Sciatic nerve (tissue), 2 donors: ENCODE measurements at places on chromosomes 7 and 10. TPM values are rescaled to one million over a fixed set of nuclear protein-coding genes. Genes with fewer than 3 reads are reported as not detected.

GRCh38 chr7:120951826-120952225, 1.2 kb downstream of the ING3 start:
- DNase-seq = no peak

DNA sequence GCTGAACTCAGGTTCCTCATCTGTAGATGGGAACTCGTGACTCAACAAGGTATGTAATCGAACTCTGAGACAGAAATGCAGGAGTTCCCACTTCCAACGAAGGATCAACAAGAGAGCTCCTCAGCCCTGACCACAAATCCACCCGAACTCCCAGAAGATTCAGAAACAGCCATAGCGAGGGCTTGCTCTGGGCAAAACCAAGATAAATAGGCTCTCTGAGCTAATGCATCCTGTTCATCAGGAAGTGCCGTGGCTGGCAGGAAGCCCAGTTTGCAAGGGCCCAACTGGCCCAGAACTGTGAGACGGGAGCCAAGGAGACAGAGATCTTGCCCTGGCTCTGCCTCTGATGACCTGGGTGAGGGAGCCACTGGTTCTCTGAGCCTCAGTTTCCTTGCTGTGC, 141.7 kb upstream of the PFKP start:
- peak; percentile 73 for DNase-seq

- DNase-seq = peak; percentile 22
Measured at GRCh38 chr10:78909221-78909620, 159.5 kb upstream of the ZMIZ1 start.

- peak; percentile 77 for DNase-seq
Measured at GRCh38 chr10:52779541-52780390, 7.2 kb upstream of the MBL2 start.

DNA sequence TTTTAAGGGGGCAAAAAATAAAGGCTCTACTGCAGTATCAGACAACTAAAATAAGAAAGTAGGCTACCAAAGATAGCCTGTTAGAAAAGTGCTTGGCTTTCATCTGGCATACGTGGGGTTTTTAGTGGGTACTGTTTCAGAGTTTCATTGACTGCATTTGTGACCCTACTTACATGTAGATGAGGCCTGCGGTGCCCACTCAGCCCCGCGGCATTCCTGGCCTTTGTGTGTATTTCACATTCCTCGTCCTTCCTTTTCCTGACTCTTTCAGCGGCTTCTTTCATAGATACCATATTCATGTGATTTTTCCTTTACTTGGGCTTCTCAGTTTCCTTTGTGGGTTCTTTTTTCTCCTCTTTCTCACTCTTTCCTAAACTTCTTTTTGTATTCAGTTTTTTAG, 50.7 kb downstream of the UBE3C start:
- no peak for DNase-seq

- DNase-seq = no peak
Measured at GRCh38 chr10:64626924-64627323, 1105.7 kb downstream of the REEP3 start.

- no peak for DNase-seq
Measured at GRCh38 chr7:120033114-120033513, 239.9 kb upstream of the KCND2 start.

DNA sequence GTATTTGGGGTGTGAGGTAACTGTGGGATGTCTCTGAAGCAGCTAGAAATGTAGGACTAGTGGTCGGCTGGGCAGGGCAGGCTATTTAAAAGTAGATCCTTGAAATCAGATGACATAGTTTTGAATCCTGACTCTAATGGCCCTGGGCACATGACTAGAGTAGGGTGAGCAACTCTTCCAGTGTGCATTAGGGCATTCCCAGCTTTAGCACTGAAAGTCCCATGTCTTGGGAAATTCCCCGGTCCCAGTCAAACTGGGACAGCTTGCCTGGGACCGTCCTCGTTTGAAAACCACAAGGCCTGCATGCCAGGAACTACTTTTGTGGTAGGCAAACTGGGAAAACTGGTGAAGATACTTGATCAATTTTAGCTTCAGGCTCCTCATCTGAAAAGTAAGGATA, 255.3 kb downstream of the PTEN start:
- DNase-seq = no peak

DNA sequence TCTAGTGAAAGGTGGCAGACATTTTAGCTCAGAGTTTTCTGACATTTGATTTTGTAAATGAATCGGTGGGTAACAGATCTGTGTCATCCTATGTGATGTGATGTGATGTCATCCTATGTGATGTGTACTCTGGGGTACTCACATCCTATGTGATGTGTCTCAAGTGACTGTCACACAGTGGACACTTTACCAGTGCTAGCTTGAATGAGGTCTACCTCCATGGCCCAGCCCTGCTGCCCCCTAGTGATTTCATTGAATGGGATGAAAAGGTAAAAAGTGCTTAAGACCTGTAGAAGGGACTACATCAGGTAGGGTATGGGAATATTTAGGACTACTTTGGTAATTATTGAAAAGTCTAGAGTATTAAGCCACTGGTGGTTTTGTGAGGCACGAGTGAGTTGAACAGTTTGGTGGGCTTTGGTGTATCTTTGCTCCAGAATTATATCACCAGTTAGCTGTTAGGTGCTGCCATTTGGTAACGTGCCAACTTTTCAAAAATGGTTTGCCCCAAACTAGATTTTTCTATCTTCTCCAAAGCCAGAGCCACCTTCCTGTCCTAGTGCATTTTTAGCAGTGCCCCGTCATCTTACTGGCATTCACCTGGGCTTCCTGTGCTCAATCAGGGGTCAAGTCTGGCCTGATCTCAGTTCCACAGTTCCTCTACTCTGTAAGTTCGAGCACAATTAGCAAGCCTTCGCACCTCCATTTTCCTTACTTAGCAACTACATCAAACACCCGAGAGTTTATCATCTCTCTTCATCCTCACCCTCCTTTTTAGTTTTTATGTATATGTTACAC, 9.7 kb downstream of the EIF4H start:
- DNase-seq = no peak

- no peak for DNase-seq
Measured at GRCh38 chr7:12706900-12707536, 19.6 kb downstream of the ARL4A start.

GRCh38 chr10:95245425-95246055, 45.3 kb downstream of the PDLIM1 start:
- DNase-seq = no peak

DNA sequence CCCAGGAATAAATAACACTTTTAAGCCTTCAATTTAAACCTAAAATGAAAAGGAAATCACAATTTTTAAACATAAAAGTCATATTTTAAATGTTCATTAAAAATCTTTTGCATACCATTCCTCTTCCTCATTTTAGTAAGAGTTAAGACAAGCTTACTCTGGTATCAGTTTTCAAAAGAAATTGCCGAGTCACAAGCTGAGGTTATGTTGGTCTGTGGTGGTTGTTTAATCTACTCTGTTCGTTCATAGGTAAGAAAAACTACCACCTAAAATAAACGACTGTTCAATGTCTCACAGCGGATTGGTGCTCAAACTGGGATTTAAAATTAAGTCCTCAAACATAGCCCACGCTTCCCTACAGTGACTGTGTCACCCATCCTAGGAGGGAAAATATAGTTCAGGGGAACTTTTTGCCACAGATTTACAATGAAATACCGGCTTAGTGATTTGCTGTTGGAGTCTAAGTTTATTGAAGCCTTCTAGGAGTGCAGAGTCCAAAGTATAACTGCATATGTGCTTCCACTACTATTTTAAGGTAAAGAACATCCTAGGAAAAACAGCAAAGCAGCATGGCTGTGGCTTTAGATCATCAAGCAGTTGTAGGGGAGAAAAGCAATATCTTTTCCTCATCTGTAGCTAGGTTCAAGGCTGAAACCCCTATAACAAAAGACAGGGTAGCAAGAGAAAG, 61.1 kb downstream of the GNAT3 start:
- no peak for DNase-seq

GRCh38 chr10:10798864-10799192, 218.8 kb upstream of the CELF2 start:
- DNase-seq = no peak

DNA sequence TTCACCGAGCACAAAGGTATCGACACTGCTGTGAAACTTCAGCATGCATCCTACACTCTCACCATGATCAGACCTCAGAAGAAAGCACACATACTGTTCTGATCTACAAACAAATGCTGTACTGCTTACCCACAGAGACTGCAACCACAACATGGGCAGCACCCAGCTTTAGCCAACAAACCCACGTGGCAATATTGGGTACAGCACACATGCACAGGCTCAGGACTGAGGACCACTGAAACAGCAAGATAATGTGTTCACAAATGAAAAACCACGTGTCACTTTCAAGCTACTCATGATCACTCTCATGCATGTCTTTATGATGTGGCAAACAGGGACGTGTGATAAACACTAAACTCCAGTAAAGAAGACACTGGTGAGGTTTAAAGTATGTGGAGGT, 119.3 kb upstream of the PTN start:
- no peak for DNase-seq

- no peak for DNase-seq
Measured at GRCh38 chr10:28883741-28884423, 206.6 kb downstream of the BAMBI start.

- DNase-seq = peak; percentile 90
Measured at GRCh38 chr10:13707156-13707881, 120.6 kb downstream of the PRPF18 start.

GRCh38 chr10:43686414-43686813, 37.7 kb upstream of the ZNF32 start:
- no peak for DNase-seq

DNA sequence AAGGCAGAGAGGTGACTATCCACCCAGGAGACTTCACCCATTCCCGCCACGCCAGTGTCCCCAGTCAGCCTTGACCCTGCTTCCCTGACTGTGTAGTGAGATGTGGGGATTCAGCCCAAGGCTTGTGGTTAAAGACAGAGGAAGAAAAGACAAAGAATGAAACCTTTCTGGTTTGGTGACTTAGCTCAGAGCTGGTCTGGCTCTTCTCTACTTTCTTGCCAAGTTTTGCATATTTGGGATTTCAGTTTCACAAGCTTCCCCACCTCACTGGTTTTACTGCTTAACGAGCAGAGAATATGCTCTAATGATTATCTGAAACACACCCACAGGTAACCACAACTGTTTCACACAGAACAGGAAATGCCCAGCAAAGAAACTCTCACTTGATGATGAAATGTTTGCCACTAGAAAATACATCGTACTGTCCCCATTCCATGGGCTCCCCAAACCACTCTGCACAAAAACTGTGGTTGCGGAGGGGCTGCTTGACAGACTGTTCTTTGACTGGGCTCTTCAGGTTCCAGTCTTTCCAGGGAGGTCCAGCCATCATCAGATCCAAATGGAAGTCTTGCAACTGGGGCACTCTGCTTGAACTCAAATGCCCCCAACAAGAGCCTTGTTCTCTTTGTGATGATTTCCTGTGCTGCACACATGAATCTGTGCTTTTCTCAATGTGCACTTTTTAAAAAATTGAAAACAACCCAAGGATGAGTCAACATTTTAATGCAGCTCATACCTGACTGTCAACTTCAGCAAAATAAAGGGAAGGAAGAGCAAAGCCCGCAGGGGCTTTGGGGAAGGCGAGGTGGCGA, 95.5 kb downstream of the CTBP2 start:
- DNase-seq = no peak

GRCh38 chr10:3072641-3073360, 5.5 kb downstream of the PFKP start:
- no peak for DNase-seq

DNA sequence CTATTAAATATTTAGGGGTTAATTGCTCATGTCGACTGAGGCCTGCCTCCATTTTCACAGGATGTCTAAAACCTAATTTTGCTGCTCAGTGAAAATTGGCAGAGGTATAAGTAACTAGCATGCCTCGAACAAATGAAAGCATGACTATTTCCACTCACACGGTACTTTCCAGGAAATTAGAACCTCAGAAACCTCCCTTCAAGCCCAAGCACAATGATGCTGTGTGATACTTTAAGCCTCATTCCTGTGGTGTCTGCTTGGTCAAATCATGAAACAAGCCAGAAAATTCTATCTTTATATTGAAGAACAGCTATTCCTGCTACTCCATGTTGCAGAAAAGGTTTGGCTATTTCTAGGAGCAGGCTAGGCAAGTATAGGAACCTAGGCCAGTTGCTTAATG, 203.0 kb downstream of the SORCS3 start:
- DNase-seq = no peak

Gene RELN
- total RNA-seq = 168 TPM

Gene ERVW-1
- 0.22 TPM for total RNA-seq

Gene USP6NL
- total RNA-seq = 37.8 TPM

Gene MRPS24
- 38.0 TPM for total RNA-seq

Gene SPDYE18
- total RNA-seq = 1.5 TPM

Gene C7orf33
- total RNA-seq = not detected

Gene CYP3A7
- not detected for total RNA-seq

Gene ATOH7
- total RNA-seq = 0.22 TPM

Gene PTN
- total RNA-seq = 5.6 TPM

Gene RRP12
- total RNA-seq = 19.6 TPM

Gene CALY
- 0.98 TPM for total RNA-seq

Gene SAMD9
- total RNA-seq = 10.2 TPM

Gene ARHGEF35
- total RNA-seq = 5.3 TPM

Gene CALCR
- total RNA-seq = 0.62 TPM

Gene SYT15B
- total RNA-seq = 12.5 TPM

Gene R3HCC1L
- total RNA-seq = 18.0 TPM

Gene BLNK
- total RNA-seq = 13.1 TPM

Gene HPSE2
- 1.7 TPM for total RNA-seq
